ENCODE measurements at places on chromosomes 5 and 9.

DNA sequence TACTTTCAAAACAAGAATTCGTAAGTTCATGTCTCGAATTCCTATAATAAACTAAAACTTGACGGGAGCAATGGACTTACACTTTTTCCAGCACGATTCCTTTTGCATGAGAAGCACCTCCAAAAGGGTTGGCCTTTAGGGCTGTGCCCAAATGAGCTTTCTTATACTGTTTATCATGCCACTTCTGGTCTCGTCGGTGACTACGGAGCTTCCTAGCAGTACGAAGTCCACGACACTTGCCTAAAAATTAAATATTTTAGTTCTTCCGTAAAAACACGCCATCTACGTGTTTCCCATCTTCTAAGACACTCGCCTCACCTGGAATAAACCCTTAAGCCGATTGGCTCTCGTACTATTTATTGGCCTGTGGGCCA, 554 bp downstream of the RPS23 start:
- DNase-seq = no peak

- no peak for DNase-seq
Observed at GRCh38 chr9:131226226-131226625, 50.1 kb downstream of the FAM78A start.

GRCh38 chr5:146208916-146209522, 5.6 kb downstream of the RBM27 start:
- no peak for DNase-seq

- DNase-seq = no peak
Observed at GRCh38 chr5:96093890-96094381, 132.3 kb upstream of the ELL2 start.

DNA sequence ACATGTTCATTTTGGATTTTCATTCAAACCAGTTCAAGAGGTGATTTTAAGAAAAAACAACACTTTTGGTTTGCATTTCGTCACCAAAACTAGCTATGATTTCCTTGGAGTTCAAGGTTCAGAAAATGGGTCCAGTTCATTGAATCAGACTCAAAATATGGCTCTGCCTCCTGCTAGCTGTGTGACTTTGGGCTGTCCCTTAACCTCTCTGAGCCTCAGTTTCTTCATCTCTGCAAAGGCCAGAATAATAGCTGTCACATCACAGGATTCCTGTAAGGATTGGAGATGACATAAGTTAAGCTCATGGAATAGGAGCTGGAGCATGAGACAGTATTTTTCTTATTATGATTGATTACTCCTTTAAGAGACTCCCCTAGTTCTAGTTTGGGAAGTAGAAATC, 147.8 kb upstream of the SMIM23 start:
- DNase-seq = no peak

GRCh38 chr9:127923046-127923445, 6.2 kb upstream of the ST6GALNAC4 start:
- no peak for DNase-seq

GRCh38 chr5:170741801-170742200, 41.7 kb upstream of the GABRP start:
- DNase-seq = no peak

DNA sequence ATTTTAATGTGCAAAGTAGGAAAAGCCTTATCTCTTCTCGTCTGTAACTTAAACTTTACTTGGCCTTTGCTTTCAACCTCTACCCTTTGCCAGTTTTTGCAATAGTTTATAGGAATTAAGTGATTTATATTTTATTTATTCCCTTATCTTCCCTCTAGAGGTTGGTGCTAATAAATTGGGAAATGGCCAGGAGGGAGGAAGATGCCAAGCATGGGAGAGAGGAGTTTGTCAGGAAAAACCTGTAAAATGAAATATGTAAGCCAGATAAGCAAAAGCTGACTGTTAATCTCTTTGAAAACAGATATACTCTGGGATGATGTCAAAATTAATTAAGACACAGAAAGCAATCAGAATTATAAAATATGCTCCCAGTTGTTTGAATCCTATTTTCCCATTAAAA, 484.5 kb downstream of the NR2F1-AS1 start:
- no peak for DNase-seq

- DNase-seq = no peak
Observed at GRCh38 chr5:76674330-76675066, 41.4 kb upstream of the F2R start.

DNA sequence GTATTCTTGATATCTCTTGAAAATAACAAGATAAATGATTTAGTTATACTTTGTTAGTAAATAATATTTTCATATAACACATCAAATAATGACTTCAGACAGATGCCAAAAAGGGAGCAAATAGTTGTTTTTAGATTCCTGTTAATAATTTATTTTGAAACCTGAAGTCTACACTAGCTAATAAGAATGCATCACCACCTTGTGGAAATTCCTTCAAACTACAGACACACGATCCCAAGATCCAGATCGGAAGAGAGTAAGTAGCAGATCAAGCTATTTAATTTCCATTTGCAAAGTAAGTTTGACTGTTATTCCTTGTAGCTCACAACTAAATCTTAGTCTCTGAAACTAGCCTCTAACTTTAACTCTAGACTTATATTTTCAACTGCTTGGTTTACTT, 35.5 kb upstream of the ISL1 start:
- DNase-seq = no peak

- DNase-seq = no peak
Observed at GRCh38 chr9:115533511-115533910, 415.6 kb upstream of the TNC start.

DNA sequence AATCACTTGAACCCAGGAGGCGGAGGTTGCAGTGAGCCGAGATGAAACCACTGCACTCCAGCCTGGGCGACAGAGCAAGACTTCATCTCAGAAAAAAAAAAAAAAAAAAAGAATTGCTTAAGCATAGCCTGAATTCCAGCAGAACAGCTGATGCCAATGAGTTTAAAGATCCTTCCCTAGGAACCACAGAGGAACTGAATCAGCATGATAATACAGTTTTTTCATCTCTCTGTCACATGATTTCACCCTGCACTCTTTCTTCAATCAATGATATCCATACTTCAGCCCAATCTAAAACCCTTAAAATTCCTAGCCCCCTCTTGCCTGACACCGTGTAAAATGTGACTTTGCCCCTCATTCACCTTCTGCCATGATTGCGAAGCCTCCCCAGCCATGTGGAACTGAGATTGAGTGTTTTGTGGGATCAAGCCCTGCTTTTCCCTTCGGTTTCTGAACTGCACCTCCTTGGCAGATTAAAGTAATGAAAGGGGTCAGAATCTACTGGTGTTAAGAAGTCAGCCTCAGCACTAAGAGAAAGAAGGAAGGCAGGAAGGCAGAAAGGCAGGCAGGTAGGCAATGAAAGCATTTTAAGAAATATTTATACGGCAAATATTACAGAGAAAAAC, 20.9 kb upstream of the DMXL1 start:
- DNase-seq = no peak

GRCh38 chr5:123154886-123155445, 65.9 kb downstream of the PRDM6 start:
- DNase-seq = no peak

GRCh38 chr5:154863291-154864080, 5.1 kb downstream of the CNOT8 start:
- DNase-seq = no peak

- DNase-seq = no peak
Observed at GRCh38 chr5:45385321-45386058, 310.7 kb downstream of the HCN1 start.

DNA sequence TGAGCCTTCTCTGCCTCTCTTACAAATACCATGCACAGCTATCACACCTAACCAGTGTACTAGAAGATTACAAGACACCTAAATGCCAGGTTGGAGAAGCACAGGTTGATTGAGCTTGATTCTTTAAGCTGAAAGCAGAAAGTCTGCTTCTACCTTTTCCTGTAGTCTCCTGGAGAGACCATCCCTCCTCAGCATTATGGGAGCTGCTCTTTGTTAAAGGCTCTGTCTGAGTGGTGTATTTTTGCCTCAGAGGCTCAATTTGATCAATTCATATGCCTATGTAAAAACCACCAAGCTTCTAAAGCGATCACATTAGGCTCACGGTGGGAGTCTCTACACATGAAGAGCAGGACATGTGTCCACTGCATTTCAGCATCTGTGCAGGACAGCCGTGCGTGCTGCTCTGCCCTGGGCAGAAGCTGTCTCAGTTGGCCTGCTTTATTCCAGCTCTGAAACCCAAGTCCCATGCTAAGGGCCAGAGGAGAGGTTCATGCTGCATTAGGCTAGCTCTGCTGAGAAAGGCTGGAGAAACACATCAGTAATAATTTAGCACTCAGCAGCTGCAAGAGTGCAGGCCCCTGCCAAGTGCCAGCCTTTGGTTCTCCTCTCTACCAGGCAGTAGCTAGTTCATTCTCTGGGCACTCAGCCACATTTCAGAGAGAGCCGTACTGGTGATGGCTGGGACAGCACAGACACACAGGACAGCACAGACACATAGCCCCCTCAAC, 41.7 kb downstream of the TMEM167A start:
- no peak for DNase-seq

- DNase-seq = no peak
Observed at GRCh38 chr5:32446630-32447029, 2.1 kb upstream of the ZFR start.

GRCh38 chr5:153629027-153629895, 138.8 kb downstream of the GRIA1 start:
- DNase-seq = no peak

- no peak for DNase-seq
Observed at GRCh38 chr5:143263272-143263810, 140.1 kb downstream of the NR3C1 start.

GRCh38 chr9:120436983-120437475, 142.9 kb downstream of the CDK5RAP2 start:
- no peak for DNase-seq

DNA sequence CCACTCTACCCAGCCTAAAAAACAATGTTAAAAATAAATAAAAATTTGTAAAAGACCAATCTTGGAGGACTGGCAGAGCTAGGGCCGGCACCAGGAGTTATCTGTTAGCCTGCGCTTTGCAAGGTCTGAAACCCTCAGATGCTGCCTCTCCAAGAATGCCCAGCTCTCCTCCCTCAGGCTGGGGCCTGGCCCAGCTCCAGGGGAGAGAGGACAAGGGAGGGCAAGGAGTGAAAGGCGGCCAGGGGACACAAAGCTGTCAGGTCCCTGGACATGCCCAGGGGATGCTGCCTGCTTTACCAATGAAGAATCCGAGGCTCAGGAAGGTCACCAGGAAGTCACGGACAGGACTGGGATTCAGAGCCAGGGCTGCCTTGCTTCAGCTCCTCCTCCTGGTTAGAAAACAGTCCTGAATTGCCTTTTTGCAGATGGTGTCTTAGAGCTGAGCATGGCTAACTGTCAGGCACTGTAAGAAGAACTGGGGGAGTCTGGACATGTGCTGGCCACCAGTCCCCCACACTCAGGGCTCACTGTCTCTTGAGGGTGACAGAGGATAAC, 5.5 kb upstream of the N4BP3 start:
- no peak for DNase-seq

DNA sequence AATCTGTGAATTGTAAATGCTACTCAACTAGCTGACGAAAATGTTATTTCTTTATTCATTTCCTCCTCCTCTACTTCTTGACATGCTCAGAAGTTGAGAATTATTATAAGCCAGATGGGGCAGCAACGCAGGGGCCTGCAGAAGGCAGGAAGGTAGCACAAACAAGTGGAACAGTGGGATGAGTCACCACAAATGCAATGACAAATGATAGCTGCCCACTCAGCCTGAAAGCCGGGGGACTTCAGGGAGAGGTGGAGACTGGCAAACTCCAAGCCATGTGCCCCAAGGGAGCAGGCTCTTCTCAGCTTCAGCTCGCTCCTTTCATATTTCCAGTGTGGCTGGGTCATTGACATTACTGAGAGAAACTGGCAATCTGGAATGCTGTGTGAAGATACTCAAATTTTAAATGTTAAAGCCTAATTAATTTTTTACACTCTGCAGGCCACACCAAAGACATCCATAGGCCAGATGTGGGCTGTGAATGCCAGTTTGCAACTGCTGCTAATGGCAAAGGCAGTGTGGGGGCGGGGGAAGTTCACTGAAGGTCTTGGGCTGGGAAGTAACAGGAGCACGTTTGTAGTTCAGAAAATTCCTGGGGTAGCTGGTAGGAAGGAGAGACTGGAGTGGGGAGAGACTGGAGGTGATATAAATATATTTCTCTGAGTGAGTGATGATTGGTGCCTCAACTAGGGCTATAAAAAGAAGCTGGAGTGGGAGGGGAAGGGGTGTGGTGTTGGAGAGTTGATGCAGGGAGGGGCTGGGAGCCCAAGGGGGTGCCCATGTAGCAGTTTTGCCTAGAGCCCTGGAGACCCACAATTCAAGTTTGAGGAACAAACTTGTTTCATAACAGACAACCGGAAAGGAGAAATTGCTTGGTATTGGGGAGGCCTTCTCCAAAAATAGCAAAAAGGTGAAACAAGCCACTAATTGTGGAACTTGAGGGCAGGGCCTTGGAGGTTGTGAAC, 20.8 kb upstream of the ADRB2 start:
- DNase-seq = no peak

GRCh38 chr5:141703133-141703561, 21.1 kb upstream of the ARAP3 start:
- no peak for DNase-seq

DNA sequence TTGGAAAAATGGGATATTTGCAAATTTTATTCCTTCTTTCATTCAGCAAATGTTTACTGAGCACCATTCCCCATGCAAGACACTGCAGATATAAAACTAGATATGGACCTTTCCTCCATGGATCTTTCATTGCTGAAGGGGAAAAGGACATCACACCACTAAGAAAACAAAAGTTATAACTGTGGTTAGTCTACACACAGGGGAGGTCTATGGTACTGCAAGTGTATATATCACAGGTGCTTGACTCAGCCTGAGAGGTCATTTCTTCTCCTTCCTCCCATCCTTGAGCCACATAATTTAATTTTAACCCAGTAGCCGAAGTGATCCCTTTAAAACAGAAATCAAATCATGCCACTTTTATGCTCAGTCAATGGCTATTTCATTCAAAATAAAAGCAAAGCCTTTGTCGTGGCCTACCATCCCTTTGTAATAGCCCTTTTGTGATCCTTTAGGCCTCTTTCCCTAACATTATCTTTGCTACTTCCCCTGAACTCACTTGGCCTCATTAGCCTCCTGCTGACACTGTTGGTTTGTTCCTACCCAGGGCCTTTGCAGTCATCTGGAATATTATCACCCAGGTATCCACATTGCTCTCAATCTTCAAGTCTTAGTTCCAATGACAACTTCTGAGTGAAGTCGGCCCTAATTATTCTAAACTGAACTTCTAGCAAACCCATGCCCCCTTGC, 213.2 kb downstream of the GABRB2 start:
- DNase-seq = no peak

- no peak for DNase-seq
Observed at GRCh38 chr9:112860451-112860850, 30.2 kb downstream of the SLC46A2 start.

Measured in CD4-positive, alpha-beta T cell treated with Interleukin-6 at 100 ng/mL for 8 hours (primary cell).